Effector CD4-positive, alpha-beta T cell (primary cell): ENCODE measurements at places on chromosomes 4 and X.

DNA sequence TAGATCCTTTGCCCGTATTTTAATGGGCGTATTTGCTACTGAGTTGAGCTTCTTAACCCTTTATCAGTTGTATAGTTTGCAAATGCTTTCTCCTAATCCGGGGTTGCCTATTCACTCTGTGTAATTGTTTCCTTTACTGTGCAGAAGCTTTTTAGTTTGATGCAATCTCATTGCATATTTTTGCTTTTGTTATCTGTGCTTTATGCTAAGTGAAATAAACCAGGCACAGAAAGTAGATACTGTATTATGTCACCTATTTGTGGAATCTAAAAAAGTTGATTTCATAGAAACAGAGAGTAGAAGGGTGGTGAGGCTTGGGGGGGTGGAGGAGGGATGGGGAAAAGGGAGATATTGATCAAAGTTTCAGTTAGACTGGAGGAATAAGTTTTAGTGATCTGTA is 17.7 kb downstream of the OGT start:
- no peak for DNase-seq

GRCh38 chr4:134078230-134078914 is 123.2 kb downstream of the PABPC4L start:
- no peak for DNase-seq

- DNase-seq: no peak
Observed at GRCh38 chr4:73962724-73963123, 19.1 kb downstream of the PF4 start.

DNA sequence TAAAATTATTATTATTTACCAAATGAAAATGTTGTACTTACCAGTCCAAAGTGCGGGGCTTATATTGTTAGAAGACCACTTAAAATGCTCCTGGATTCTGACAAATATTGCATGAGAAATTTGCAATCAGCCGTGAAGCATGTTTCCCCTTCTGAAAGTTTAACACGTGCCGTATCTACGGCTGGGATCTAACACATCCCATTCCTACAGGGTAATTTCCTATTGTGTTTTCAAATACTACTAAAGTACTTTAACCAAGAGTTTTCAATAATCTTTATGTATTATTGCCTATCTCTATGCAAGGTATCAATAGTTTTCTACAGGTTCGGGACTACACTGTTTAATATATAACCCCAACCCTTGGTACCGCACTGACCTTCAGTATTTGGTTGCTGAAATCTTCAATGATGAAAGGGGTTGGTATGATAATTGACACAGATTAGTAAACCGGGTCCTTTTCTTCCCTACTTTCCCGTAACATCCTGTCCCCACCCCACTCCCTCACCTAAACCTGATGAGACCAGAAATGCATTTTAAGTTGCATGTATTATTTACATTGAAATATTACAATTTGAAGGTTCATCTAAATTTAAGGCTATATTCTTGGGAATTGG is 795 bp upstream of the BRWD3 start:
- DNase-seq: no peak

DNA sequence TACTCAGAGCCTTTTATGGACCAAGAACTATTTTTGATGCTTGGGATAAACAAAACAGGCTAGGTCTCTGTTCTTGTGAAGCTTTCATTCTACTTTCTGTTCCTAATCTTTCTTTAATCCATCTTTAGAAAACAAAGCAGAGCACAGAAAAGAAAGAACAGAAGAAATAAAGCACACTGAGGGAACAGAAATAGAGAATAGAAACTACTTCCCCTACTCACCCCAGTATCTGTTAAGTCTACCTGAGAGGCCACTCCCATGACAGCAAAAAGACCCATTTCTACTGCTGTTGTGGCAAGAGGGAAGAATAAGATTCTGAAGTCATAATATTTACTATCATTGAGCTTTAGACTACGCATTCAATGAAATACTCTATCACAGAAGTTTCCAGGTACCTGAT is 9.2 kb downstream of the RFC1 start:
- no peak for DNase-seq

- no peak for DNase-seq
Observed at GRCh38 chrX:85001344-85001743, 2.3 kb upstream of the APOOL start.

- no peak for DNase-seq
Observed at GRCh38 chrX:151821226-151821625, 86.7 kb downstream of the CNGA2 start.

GRCh38 chrX:96575011-96575410 is 109.6 kb upstream of the DIAPH2 start:
- no peak for DNase-seq

- no peak for DNase-seq
Observed at GRCh38 chr4:40000711-40001110, 23.0 kb upstream of the PDS5A start.

DNA sequence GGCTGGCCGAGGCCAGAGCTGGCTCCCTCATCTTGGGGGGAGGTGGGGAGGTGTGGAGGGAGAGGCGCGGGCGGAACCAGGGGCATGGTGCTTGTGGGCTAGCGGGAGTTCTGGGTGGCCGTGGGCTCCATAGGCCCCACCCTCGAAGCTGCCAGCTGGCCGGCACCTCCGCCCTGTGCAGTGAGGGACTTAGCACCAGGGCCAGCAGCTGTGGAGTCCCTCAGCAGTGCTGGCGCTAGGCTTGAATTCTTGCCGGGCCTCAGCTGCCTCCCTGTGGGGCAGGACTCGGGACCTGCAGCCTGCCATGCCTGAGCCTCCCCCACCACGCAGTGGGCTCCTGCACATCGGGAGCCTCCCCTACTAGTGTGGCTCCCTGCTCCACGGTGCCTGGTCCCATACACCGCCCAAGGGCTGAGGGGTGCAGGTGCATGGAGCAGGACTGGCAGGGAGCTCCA is 603.3 kb downstream of the PCDH18 start:
- DNase-seq: no peak

DNA sequence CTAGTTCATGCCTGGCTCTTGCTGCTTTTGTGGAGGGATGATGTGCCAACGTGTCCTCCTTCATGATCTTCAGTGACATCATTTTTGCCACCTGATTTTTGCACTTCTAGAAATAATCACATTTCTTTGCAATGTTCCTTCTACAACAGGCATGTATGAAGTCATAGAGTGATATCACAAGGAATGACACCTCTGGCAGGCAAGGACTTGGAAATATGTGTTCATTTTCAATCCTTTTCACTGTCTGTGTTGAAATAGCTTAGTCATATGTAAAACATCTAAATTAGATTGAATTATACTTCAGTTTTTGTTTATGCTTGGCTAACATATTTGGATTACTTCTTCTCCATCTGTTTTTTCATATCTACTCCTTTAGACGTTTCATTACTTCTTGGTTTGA is 221.2 kb upstream of the STK26 start:
- DNase-seq: no peak
